ENCODE measurements at places on chromosomes 1 and 21.
A peak's percentile ranks its signal among the peaks of the same experiment; 100 is the strongest.

- peak; percentile 36 for DNase-seq
These were observed 550 bp upstream of the SELENON start for GRCh38 chr1:25799352-25799934.

- DNase-seq: no peak
These were observed 6.6 kb downstream of the UBL4B start for GRCh38 chr1:110118636-110119396.

GRCh38 chr1:111990878-111991718, 1.6 kb upstream of the KCND3 start:
- no peak for DNase-seq

- no peak for DNase-seq
These were observed 37.6 kb downstream of the DDAH1 start for GRCh38 chr1:85427331-85427730.

GRCh38 chr1:7515175-7515574, 255.9 kb upstream of the VAMP3 start:
- DNase-seq: no peak

All from stimulated activated naive CD4-positive, alpha-beta T cell (primary cell).